Body of pancreas (tissue), 4 donors: ENCODE measurements at places on chromosomes 4 and X.

- no peak for DNase-seq
Measured at GRCh38 chr4:41079881-41080560, 134.3 kb downstream of the APBB2 start.

GRCh38 chrX:130975947-130976346 is 72.9 kb upstream of the ENOX2 start:
- peak; percentile 18 for DNase-seq

DNA sequence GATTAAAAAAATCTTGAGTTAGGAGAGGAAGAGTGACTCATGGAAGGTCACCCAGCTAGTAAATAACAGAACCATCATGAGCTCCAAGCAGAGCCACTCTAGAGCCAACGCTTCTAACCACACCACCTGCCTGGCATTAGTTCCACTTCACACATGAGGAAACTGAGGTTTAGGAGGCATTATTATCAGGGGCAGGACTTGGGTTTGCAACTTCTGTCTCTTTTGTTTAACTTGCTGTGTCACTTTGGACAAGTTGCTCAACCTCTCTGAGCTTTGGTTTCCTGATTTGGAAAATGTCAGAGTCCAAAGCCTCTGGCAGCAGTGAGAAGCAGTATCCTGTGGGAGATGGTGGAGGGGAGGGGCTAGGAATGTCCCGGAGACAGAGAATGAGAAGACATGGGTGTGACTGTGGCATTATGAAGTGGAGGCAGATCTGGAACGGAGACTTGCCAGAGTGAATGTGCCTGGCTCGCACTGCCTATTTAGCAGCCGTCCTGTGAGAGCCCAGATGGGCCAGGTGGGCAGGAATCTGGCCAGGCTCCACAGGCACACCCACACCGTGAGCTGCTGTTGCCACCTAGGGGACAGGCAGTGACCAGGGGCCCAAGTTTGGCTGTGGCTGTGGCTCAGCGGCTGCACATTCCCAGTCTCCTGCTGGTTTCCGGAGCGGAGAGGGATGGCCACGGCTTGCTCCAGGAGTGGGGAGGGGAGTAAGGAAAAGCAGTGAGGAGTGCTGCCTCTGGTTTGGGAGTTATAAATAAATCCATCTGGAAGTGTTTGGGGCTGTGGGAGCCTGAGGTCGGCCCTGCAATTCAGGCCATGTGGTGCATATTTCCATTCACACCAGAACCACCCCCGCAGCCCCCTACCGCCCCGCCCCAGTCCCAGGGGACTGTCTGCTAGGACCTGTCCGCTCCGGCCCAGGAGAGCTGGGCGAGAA is 93.4 kb downstream of the NHSL2 start:
- peak; percentile 31 for DNase-seq

GRCh38 chr4:112700679-112701078 is 63.7 kb downstream of the LARP7 start:
- DNase-seq, result no peak

DNA sequence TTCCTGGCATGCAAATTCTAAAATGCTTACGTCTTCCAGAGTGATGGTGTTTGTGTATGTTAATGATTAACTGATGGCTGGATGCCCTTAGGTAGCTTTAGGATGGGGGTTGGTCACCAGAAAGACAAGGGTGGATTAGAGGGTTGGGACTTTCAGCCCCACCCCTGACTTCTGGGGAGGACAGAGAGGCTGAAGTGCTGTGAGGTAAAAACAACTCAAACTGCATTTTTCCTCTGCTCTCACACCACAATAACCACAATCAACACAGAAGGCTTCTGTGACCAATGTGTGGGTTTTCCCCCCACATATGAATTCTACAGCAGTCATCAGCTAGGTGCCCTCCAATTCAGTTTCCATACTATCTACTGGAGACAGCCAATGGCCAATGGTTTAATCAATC is 18.7 kb upstream of the DDIT4L start:
- no peak for DNase-seq

DNA sequence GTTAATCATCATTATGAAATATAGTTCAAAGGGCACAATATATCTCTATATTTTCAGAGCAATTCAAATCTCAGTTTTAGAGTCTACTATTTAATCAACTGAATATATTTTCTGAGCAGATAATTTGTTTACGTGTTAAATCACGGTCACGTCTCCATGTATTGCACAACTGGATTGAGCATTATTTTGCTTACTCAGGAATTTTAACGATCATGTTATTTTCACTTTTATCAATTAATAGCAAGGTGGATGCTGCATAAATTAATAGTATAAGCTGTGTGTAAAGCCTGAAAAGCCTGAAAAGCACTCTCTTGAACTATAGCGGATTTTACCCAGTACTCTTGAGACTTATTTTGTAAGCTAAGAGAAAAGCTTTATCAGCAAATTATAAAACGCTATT is 374.9 kb downstream of the MAGEB5 start:
- DNase-seq, result no peak
